ENCODE measurements at places on chromosomes 12 and 14. TPM values are rescaled to one million over a fixed set of nuclear protein-coding genes. Genes with fewer than 3 reads are reported as not detected.

DNA sequence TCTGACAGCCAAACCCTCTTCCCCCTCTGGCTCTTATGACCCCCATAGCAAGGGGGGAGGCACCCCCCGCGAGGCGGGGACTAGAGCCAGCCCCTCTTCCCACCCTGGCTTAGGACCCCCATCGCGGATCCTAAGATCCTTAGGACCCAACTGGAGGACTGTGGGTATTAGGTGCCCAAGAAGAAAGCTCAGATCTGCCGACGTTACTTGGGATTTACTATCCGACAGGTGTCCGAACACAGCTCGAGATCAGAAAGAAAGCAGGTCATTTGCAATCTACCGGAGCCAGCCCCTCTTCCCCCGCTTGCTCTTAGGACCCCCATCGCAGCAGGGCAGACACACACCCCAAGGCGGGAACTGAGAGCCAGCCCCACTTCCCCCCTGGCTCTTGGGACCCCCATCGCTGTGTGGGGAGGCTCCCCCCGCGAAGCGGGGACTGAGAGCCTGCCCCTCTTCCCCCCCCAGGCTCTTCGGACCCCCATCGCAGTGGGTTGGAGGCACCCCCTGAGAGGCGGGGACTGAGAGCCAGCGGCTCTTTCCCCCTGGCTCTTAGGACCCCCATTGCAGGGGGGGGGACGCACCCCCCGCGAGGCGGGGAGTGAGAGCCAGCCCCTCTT is 46.8 kb downstream of the DDX11 start:
- no peak for DNase-seq

GRCh38 chr12:127389923-127390322 is 877.0 kb upstream of the TMEM132C start:
- DNase-seq, result no peak

The COA8 gene
- total RNA-seq, result 37.8 TPM

GRCh38 chr12:93882763-93883162 is 205.6 kb downstream of the CRADD start:
- no peak for DNase-seq

DNA sequence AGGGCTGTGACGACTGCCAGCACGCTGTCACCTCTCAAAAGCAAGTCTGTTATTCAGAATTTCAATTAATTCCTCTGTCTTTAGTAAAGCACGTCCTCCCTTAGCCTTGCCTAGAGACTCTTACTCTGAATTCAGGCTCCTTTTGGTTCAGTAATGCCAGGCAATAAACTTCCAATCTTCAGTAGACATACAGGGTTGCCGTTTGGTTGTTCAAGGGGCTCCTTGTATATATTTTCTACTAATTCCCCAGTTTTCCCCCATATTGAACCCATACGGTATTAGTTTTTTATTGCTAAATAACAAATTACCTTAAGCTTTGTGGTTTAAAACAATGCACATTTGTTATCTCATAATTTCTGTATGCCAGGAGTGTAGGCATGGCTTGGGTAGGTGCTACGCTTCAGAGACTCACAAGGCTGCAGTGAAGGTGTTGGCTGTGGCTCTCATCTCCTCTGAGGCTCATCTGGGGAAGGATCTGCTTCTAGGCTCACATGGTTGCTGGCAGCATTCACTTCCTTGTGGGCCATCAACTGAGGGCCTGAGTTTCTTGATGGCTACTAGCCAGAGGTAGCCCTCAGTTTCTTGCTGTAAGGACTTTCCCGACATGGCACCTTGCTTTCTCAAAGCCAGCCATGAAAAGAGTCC is 7.3 kb upstream of the CLECL1 start:
- DNase-seq, result no peak

- DNase-seq, result no peak
These were observed 162.6 kb upstream of the PLEKHA5 start for GRCh38 chr12:18966954-18967353.

The SGPP1 gene
- total RNA-seq, result 8.6 TPM

The C12orf54 gene
- total RNA-seq, result not detected

- DNase-seq, result no peak
These were observed 16.5 kb downstream of the PUS7L start for GRCh38 chr12:43742106-43742505.

The SELPLG gene
- 4.5 TPM for total RNA-seq

Measured in left cardiac atrium (tissue), 4 donors.